ENCODE measurements at places on chromosomes 1 and 21. TPM values are rescaled to one million over a fixed set of nuclear protein-coding genes. Genes with fewer than 3 reads are reported as not detected.

Gene NES
- not detected for total RNA-seq

Gene CFHR2
- total RNA-seq: not detected

Gene BSND
- total RNA-seq: not detected

Gene UMODL1
- 0.42 TPM for total RNA-seq

Gene RGS1
- 428 TPM for total RNA-seq

Gene SPRR2G
- total RNA-seq: not detected

Gene KCNA2
- total RNA-seq: 0.78 TPM

Gene HOOK1
- total RNA-seq: 18.1 TPM

Gene C21orf91
- total RNA-seq: 42.2 TPM

Gene LCE1F
- total RNA-seq: not detected

DNA sequence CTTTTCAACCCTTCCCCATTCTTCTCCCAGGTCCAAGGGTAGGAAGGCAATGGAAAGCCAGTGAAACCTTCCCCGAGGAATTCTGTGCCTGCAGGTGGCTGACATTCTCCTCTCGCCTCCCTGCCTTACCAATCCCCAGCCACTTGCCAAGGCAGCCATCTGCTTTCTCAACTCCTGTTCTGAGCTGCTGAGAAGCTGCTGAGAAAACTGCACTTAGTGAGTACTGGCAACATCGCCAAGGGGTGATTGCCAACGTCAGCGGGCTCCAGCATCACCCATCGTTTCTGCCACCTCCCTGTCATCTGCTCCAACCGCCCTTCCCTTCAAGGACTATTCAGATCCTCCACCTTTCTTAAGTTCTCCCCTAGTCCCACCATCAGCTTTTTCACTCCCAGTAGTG is 106.0 kb downstream of the PTPRU start:
- peaks cover 7% of the 10 kb centered on the region for H3K27me3 ChIP-seq
- H3K27ac ChIP-seq: no peak overlapping the region
- H3K4me1 ChIP-seq: no peaks in the 10 kb centered on the region
- no peak for DNase-seq

DNA sequence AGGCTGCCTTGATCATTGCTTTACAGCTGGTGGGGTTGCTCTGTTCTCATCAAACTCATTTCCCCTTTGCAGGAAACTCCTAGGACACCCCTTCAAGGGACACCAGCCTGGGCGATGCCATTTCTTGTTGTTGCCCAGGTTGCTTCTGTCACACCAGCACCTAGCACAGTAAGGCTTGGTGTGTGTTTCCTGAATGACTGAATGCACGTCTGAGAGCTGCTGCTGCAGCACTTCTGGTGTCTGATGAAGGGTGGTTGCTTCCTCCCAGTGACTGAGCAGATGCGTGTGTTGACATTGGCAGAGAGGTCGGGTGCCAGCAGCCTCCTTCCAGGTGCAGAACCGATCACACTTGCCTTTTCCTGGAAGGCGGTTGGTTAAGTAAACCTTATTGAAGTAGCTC is 477.4 kb downstream of the CAMTA1 start:
- peaks cover 6% of the 10 kb centered on the region for H3K27me3 ChIP-seq
- no peaks in the 10 kb centered on the region for H3K4me1 ChIP-seq
- H3K4me3 ChIP-seq: no peak overlapping the region
- H3K36me3 ChIP-seq: no peaks in the 10 kb centered on the region

DNA sequence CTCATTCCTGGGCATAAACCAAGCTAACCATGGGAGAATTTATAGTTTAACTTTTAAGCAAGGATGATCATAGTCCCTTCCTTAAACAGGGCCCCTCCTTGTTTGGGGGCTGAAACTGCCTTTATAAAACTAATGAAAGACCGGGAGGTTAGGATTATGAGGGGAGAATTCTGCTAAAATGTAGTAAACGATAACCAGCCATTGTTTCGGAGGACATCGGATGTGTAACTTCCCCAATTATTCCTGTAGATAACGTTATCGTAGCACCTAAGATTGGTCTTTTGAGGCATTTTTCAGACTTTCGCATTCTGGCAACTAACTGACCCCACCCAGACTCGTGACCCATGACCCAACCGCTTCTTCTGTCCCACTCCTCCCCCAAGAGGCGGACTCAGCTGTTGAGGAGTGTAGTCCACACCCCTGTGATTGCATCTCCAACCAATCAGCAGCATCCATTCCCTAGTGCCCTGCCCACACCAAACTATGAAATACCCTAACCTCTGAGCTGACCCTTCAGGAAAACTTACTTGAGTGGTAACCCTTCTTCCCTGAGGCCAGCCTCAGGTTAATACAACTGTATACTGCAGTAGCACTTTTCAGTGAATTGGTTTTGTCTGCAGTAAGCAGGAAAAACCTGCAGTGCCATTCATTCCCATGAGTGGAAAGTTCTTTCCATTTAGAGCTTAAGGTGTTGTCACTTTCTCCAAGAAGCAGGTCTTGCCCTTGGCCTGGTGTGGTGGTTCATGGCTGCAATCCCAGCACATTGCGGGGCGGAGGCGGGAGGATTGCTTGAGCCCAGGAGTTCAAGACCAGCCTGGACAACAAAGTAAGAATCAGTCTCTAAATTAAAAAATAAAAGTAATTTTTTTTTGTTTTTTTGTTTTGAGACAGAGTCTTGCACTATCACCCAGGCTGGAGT is 823 bp upstream of the SYF2 start:
- peaks cover 30% of the 10 kb centered on the region for H3K4me1 ChIP-seq
- DNase-seq: peak; percentile 50
- no peaks in the 10 kb centered on the region for H3K27me3 ChIP-seq
- peak overlapping the region; percentile 85 for H3K27ac ChIP-seq
- peak overlapping the region; percentile 65 for H3K4me3 ChIP-seq
- H3K36me3 ChIP-seq: peaks cover 30% of the 10 kb centered on the region

DNA sequence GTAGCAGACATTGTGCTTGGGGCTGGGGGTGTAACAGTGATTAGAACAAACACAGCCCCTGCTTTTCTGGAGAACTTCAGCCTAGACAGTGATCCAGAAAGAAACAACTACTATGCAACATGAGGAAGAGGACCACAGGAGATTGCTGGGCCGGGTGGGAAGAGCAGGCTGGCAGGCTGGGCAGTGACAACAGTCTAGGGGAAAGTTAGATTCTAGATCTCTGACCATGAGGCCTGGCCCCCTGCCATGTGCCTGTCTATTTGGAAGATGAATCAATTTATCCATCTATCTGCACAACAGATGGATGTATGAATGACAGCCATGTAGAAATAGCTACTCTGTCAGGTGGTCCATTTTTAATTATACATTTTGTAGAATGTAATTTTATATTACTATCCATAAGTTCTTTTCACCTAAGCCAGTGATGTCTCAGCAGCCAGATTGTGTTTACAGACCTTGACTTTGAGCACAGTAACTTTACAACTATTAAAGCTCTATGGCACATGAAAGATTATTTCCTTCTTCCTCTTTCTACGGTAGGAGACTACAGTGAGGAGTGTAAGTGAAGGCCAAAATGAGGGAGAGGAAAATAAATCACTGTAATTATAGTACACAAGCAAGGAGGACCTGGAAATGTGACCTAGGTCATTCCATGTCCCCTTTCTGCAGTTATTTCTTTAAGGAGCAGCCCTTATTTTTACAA is 15.5 kb downstream of the CLIC6 start:
- no peaks in the 10 kb centered on the region for H3K36me3 ChIP-seq
- H3K4me3 ChIP-seq: no peak overlapping the region
- H3K27ac ChIP-seq: no peak overlapping the region
- no peaks in the 10 kb centered on the region for H3K4me1 ChIP-seq
- peaks cover 5% of the 10 kb centered on the region for H3K27me3 ChIP-seq

GRCh38 chr1:237851210-237851845 is 39.4 kb downstream of the ZP4 start:
- no peaks in the 10 kb centered on the region for H3K27me3 ChIP-seq
- no peaks in the 10 kb centered on the region for H3K4me1 ChIP-seq
- no peak overlapping the region for H3K4me3 ChIP-seq
- no peak overlapping the region for H3K27ac ChIP-seq
- DNase-seq: no peak

GRCh38 chr1:190679454-190679853 is 201.8 kb upstream of the BRINP3 start:
- no peaks in the 10 kb centered on the region for H3K36me3 ChIP-seq
- no peak for DNase-seq
- no peaks in the 10 kb centered on the region for H3K4me1 ChIP-seq
- H3K27ac ChIP-seq: no peak overlapping the region

DNA sequence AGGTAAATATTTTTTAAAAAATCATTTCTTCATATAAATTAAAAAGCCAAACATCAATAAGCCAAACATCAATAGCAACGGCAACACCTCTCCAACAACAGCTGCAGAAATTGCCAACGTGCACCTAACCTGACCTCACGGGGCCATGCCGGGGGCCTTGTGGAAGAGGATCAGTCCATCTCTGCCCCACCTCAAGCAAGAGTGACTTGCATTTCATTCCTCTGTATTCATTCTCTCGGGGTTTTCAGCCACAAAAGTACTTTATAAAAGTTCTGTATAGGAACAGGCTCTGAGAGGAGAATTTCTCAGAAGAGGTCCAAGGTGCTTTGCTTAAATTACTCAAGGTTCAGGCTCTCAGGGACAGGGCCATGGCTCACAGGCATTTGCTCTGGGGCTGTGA is 100.9 kb downstream of the RUNX1 start:
- DNase-seq: no peak
- H3K27ac ChIP-seq: no peak overlapping the region
- no peaks in the 10 kb centered on the region for H3K27me3 ChIP-seq
- peaks cover 56% of the 10 kb centered on the region for H3K4me1 ChIP-seq

DNA sequence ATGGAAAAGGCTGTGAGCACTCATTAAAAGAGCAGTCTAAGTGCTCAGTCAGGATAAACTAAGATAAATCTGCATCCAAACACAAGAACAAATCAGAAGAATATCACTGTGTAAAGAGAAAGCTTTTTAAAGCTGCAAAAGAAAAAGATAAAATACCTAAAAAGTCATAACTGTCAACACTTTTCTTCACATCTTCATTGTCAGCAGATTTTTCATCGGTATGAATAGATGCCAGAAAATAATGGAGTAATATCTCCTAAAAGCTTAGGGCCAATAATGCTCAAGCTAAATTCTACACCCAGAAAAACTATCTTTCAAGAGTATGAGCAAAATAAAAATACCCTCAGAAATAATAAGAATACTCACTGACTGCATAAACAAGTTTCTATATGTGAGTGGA is 54.0 kb upstream of the PALMD start:
- no peak for DNase-seq
- no peak overlapping the region for H3K27ac ChIP-seq
- H3K36me3 ChIP-seq: no peaks in the 10 kb centered on the region
- no peaks in the 10 kb centered on the region for H3K27me3 ChIP-seq

- H3K27ac ChIP-seq: no peak overlapping the region
- no peak overlapping the region for H3K4me3 ChIP-seq
- no peaks in the 10 kb centered on the region for H3K4me1 ChIP-seq
- no peak for DNase-seq
These were observed 54.2 kb downstream of the PTPRU start for GRCh38 chr1:29290414-29290985.

DNA sequence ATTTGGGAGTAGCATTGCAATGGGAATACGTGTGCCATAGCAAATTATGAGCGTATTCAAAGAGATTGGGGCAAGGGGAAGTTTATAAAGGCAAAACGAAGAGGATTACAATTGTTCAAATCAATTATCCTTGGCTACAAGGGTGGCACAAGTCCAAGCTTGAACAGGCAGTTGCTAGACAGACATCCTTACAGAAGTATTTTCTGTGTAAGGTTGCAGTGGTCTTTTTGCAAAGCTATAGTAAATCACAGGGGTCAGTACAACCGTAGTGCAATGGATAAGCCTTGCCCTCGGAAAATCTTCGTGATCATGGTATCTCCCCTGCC is 37.4 kb upstream of the HAO2 start:
- H3K4me1 ChIP-seq: peaks cover 12% of the 10 kb centered on the region
- H3K27ac ChIP-seq: no peak overlapping the region
- no peaks in the 10 kb centered on the region for H3K27me3 ChIP-seq
- H3K36me3 ChIP-seq: no peaks in the 10 kb centered on the region

- no peaks in the 10 kb centered on the region for H3K27me3 ChIP-seq
- no peak for DNase-seq
- H3K27ac ChIP-seq: no peak overlapping the region
- no peaks in the 10 kb centered on the region for H3K4me1 ChIP-seq
These were observed 1441.0 kb downstream of the BRINP3 start for GRCh38 chr1:189036628-189037027.

DNA sequence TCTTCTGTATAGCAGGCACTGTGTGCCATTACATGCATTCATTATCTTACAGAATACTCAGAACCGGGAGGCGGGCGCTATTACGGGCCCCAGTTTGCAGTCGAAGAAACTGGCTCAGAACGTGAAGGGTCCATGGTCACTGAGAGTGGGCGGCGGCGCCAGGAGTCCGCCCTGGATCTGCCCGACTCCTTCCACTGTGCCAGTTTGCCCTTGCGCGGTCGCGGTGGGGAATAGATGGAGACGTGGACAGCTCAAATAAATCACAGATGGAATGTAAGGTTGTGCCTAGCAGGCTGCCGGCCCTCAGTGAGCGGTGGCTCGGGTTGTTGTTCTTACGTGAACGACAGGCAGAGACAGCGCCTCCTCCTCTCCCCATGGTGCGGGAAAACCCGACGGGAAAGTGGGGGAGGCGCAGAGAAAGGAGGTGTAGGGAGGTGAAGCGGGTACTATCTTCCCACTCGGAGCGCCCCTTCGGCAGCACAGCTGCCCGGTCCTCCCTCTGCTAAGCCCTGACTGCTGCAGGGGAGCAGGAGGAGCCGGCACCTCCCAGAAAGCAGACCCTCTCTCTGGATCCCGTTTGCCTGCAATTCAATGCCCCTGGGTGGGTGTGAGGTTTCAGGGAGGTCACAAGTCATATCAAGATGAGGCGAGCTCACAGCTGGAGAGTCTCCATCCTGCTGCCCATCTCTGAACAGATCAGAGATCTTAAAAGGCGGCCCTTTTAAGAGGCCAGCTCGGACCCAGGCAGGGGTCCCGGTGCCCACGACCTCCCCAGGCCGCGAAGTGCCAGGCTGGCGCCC is 1.1 kb downstream of the COL9A2 start:
- peak overlapping the region; percentile 77 for H3K4me3 ChIP-seq
- H3K27me3 ChIP-seq: peaks cover 11% of the 10 kb centered on the region
- no peak for DNase-seq
- H3K27ac ChIP-seq: no peak overlapping the region
- no peaks in the 10 kb centered on the region for H3K36me3 ChIP-seq
- H3K4me1 ChIP-seq: peaks cover 51% of the 10 kb centered on the region

DNA sequence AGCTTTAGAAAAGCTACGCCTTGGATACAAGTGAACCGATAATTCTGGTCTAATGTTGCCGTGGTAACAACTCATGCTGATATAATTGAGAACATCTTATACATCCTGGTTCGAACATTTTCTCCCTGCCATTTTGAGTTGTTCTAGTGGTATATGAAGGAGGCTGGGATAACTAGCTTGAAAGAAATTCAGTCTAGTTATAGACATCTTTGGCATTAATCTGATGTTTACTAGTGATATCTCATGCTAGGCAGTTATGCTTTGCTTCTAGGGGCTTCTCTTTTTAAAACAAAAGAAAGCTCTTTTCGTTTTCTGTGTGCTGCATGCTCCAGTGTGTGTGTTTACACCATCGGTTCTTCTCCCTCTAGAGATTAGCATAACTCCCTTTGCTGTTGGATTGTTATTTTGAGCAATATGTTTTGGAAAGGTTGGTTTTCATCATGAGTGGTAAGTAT is 20.5 kb downstream of the PRKACB start:
- no peak overlapping the region for H3K27ac ChIP-seq
- H3K4me3 ChIP-seq: no peak overlapping the region
- peaks cover 8% of the 10 kb centered on the region for H3K4me1 ChIP-seq

- H3K27ac ChIP-seq: no peak overlapping the region
- peaks cover 6% of the 10 kb centered on the region for H3K4me1 ChIP-seq
- no peak overlapping the region for H3K4me3 ChIP-seq
- no peaks in the 10 kb centered on the region for H3K27me3 ChIP-seq
- H3K36me3 ChIP-seq: no peaks in the 10 kb centered on the region
- peak; percentile 61 for DNase-seq
These were observed 482.4 kb downstream of the NPHP4 start for GRCh38 chr1:5509664-5510452.
